ENCODE measurements at places on chromosomes 16 and 17.

- no peak for DNase-seq
Observed at GRCh38 chr17:48722201-48722907, at the start of gene PRAC1. Gene PRAC1 (minus strand): TSS chr17:48722518. CDS start chr17:48722392, 126 bp downstream.

DNA sequence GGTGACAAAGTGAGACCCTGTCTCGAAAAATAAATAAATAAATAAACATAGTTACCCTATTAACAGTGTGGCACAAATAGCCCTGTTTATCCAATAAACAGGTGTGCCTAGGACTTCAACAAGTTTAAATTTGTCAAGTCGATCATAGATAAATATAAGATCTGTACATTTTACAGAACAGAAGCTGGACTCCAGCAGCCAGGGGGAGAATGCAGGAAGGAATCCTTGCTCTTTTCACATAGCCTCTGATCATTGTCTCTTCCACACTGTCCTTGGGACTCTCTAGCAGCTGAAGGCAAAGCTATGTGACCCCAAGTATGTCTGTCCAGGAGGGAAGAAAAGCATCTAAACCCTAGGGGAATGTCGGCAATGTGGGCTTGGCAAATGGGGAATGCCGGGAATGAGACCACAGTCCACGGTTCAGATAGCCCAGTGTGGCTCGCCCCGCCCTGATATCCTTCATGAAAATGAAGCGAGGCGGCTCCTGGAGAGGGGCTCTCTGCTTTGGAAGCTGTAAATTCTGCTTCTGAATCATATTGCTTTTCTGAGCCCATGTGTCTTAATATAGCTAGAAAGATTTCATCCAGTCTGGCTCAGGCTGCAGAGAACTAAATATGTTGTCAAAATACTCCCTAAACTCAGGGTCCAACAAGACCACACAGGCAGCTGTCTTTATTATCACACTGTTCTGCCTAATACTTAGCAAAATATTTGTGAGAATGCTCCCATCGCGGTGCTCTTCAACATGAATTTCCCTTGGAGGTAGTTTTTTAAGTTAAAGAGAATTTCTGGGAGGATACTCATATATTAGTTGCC, 24.9 kb upstream of the GRB2 start:
- no peak for DNase-seq

DNA sequence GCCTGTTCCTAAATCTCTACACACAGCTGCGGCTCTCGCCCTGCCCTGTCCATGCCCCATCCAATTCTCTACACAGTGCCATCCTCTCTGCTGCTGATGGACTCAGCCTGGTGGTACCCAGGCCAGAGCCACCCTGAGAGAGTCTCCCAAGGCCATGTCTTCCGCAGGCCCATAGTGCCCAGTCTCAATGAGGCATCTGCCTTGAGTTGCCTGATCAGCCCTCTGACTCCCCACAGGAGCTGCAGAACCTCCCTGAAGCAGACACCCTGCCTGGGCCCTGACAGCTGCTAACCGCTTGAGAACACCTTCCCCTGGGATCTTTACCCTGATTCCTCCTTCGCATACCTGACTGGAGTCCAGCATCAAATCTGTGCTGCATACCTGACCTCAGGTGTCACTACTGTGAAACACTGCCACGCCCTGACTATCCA, 13.3 kb downstream of the TSPOAP1 start:
- DNase-seq, result no peak

GRCh38 chr17:42944211-42944610, 20.0 kb downstream of the AARSD1 start:
- no peak for DNase-seq

- no peak for DNase-seq
Observed at GRCh38 chr17:41428591-41429291, 4.4 kb upstream of the KRT37 start.

DNA sequence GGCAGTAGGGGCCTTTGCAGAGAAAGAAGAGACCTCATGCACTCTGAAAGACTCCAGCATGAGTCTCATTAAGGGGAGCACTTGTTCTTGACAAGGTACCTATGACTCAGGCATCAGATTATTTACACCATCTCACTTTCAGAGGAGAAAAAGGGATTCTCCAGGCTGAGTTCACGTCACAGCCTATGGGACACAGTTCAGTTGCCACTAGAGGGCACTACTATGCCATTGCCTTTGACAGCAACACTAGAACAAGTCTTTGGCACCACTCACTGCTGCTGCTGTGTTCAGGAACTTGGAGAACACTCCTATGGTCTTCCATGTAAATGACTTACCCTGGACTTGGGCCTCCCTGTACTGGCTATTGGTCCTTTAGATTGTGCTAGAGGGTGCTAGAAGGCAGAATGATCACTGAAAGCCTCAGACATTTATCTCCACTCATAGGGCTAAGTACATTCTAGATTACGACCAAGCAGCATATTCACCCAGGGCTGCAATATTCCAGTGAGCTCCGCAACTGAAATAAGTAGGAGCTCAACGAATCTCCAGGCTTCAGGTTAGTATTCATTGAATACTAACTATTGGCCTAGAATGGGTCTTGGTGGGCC, 225.1 kb upstream of the CA10 start:
- DNase-seq, result peak; percentile 67

- DNase-seq, result peak; percentile 55
Observed at GRCh38 chr17:68613739-68614298, 12.7 kb upstream of the FAM20A start.

GRCh38 chr17:74180336-74180735, 23.1 kb upstream of the RPL38 start:
- DNase-seq, result no peak

DNA sequence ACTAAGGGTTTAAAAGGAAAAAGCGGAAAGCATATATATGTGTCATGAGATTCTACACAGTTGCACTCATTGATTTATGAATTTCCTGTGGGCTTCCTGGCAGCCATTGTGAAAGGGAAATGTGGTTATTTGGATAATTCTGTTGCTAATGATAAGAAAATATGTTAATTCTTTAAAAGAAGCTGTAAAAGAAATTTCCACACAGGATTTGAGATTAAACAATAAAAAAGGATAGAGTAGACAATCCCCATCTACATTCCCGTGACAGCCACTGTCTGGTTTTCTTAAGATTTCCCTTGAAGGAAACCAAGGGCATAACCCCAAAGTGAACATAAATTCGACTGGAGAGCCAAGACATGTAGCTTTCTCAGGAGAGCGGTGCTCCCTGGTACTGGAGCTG, 397.5 kb downstream of the CPPED1 start:
- no peak for DNase-seq

DNA sequence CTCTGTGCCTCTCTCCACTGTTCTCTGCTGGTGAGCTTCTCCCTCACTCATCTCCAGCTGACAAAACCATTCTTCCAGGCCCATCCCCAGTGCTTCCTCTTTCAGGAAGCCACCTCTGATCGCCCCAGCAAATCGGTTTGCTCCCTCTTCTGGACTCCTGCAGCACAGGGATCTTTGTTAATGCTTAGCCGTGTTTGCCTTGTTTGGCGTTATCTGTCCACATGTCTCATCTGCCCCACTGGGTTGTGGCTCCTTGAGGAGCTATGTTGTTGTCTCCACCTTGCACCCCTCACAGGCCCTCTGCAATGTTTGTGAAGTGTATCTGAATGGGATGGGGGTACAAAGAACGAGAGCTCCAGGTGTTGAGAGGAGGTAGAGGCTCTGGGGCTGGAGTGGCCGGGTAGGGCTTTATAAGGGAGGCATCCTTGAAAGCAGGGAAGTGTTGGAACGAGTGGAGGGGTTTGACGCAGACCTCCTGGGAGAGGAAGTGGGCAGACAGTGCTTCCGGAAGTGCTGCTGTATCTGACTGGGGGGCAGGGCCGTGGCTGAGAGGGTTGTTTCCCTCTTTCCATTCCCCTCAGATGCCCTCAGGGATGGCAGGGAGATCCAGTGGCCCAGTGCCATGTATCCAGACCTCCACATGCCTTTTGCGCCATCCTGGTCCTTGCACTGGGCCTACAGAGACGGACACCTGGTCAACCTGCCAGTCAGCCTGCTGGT, 27.8 kb downstream of the CASKIN2 start:
- DNase-seq, result no peak

DNA sequence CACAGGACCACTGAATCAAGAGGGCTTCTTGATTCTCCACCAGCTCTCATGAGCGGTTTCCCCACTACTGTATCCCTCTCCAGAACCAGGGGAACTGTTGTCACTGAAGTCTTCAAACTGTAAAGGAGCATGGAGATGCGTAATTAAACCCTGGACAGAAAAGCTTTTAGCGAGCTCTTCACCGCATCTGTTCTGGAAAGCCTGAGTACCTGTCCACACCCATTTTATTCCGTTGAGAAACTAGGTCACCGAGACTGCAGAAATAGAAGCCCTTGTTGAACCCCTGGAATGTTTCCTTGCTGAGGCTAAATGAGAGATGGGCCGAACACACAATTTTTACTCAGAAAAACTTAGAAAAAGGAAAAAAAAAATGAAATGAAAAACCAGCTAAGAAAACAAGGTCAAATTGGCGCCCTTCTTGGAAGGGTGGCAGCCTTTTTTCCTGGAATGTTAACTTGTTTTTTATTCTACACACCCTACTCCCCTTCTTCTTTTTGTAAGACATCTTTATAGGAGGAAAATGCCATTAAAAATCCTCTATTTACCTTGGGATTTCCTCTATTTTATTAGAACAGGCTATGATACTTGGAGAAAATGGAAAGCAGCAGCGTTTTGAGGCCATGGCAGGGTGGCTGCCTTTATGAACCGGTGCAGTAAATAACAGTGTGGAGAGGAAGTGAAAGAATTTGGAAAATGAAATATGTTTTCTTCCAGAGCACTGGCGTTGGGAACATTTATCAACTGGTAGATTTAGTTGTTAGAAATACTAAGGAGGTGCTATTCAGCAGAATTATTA, 52.6 kb upstream of the CRISPLD2 start:
- no peak for DNase-seq

GRCh38 chr16:82782715-82783251, 156.0 kb downstream of the CDH13 start:
- no peak for DNase-seq

GRCh38 chr16:79640513-79641360, 40.2 kb upstream of the MAF start:
- peak; percentile 67 for DNase-seq

DNA sequence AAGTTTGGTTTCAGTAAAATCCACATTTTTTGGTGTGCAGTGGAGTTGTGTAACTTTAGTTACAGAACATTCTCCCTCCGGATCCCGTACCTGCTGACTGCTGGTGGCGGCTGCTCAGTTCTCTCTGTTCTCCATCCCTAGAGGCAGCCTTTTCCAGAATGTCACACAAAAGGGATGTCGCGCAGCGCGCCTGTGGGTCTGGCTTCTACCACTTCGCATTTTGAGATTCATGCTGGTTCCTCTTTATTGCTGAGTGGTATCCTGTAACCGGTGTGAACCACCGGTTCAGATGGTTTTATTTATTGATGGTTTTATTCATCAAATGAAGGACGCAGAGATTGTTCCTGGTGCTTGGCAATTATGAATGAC, 981 bp upstream of the CEP131 start:
- DNase-seq, result no peak

- DNase-seq, result no peak
Observed at GRCh38 chr17:77613627-77614026, 344.9 kb upstream of the TNRC6C start.

DNA sequence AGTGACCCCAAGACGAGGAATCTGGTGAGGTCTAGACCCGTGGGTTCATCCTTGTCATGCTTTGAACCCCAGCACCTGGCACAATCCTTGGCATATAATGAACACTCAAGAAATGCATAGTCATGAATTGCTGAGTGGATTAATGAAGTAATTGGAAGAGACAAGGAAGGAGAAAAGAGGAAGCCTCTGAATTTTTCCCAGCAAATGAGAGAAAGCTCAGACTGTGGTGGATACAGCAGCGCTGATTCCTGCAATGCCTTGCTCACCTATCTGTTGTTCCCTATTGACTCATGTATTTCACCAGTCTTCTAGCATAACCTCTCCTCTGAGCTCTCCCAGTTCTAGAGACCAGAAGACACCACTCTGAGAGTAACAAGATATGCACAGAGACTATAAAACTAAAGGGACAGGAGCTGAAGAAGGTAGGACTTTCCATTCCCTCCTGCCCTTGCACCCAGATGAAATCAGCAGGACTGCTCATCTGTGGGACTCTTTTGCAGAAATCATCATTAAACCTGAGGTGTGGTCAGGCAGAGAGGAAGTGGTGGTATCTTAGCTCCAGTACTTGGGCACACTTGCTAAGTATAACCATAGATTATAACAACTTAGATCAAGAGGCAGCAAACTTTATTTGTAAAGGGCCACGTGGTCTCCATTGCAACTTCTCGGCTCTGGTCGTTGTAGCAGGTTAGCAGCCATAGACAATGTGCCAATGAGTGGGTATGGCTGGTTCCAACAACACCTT, 102.8 kb downstream of the MAF start:
- DNase-seq, result no peak

DNA sequence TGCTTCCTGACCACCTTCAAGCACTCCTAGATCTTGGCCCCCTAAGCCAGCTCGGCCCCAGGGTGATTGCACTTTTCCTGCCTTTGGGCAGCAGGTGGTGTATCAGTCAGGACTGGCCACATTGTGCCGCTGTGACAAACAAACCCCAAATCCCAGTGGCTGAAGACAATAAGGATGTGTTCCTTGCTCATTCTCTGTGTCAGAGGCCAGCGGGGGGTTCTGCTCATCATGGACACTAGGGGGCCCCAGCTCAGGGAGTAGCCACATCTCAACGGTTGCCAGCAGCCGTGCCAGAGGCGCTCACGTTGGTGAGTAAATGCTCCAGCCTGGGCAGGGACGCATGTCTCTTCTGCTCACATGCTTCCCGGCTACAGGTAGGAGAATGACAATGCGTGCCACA, 60.4 kb downstream of the ZDHHC7 start:
- DNase-seq, result no peak

DNA sequence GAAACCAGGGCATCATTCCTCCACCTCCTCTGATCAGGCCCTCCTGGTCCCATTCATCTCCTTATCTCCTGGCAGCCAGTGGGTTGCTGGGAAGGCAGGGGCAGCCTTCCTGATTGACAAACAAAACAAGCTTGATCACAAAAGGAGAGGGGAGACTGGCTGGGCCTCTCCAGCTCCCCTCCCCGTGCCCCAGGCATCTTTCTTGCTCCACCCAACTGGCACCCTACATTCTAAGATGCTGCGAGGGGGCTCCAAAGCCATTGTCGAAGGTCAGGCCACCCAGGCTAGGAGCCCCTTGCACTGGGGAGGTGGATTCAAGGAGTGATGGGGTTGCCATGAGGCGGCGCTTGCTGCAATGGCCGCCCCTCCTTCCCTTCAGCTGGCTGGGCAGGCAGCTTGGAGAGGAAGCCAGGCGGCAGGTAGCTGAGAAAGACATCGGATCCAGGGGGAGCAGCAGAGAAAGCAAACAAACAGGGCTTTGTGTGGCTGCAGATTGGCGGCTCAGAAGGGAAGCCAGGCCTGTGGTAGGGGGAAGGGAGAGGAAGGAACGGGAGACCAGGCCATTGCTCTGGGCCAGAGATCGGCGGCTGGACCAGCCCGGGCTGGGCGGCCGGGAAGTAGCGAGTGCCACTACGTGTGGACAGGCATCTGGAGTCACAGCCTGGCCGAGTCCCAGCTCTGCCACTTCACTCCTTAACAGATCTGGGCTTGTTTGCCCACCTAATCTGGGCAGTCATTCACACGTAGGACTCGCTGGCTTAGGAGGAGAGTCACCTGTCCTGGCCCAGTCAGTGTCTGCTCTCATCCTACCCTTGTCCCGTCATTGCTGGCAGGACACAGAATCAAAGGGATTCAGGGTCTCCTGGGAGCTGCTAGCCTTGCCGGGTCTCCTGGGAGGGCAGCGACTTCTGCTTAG, 12.3 kb downstream of the RAI1 start:
- peak; percentile 71 for DNase-seq

GRCh38 chr17:61400066-61400716, 548 bp downstream of the TBX2 start:
- no peak for DNase-seq

GRCh38 chr16:85422632-85423550, 190.2 kb upstream of the GSE1 start:
- DNase-seq, result no peak
